ENCODE measurements at places on chromosomes 4 and X.

GRCh38 chr4:139789096-139789654, 123.6 kb downstream of the MGST2 start:
- DNase-seq = no peak

- DNase-seq = no peak
Measured at GRCh38 chr4:24096603-24097002, 206.8 kb upstream of the PPARGC1A start.

DNA sequence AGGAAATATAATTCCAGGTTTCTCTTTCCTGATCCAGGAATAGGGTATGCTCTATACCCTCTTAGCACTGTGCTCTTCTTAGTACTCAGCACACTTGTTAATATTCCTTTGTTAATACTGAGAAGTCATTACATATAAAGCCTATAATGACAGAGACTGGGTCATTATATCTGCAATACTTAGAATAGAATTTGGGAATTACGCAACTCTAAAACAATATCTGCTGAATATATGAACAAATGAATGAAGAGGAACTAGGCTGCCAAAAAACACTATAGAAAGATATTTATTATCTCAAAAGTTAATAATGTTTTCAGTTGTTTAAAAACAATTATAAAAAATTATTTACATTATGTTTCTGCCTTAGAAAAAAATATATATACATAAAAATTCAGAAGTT, 36.4 kb upstream of the ANKRD50 start:
- no peak for DNase-seq

DNA sequence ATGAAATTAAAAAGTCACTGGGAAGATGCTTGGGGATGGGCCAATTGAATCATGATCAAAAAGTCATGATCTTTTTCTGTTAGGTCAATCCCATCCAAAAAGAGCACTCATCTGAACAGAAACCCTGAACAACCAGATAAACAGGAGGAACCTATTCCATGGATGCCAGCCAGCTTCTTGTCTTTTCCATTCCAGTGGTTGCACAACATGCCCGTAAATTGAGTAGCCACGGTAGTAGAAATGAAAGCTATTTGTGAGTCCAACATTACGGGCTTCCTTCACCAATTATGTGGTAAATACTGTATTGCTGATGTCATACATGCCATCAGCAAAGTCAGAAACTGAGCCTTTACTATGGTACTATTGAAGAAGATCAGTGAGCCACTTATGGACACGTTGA, 982.4 kb upstream of the HS3ST1 start:
- no peak for DNase-seq

DNA sequence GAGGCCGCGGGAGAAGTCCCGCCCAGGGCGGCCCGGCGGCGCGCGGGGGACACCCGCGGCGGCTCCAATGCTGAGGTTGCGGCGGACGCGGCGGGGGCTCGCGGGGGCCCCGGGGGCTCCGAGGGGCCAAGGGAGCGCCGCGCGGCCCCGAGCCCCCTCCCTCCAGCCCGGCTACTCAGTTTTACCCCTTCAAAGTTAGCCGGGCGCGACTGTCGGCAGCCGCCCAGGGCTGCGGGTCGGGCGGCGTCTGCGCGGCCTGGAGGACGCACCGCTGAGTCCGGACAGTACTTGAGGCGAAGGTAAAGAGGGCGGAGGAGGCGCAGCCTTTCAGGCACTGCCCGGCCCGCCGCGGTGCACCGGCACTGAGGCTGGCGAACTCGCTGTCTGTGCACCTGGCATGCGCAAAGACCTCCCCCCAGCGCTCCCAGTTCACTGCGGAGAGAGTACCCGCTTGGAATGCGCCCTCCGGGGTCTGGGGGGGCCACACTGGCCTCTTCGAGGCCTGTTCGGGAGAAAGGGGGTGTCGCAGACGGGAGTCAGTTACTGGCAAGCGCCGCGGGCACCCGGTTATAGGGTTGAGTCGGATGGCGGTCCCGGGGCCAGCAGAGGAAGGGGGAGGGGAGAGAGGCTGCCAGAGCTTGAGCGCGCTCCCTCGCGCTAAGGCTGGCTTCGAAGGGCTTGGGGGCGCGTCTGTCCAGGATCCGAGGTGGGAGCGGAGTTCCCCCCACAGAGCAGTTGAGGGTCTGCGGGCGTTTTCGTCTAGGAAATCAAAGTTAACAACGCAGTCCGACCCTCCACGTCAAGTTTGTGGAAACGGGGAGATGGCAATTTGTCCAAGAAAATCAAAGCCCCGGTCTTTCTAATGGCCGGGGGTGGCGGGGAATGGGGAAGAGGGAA, 1.1 kb downstream of the PCDH19 start:
- peak; percentile 5 for DNase-seq

DNA sequence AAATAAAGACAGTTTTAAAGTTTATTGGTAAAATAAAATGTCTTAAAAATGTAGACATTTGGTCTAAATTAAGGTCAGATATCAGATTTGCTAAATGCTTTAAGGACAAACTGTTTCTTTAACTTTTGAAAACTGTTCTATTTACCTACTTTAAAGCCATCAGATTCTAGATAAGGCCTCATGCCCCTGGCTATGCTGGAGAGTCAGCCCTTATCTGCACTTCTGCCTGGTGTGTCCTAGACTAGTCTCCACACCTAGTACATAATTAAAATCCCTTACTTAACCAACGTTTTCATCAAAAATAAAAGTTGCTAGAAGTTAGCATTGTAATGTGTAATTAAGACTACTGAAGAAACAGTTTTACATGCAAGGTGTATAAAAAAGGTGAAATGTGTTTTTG, 25.6 kb downstream of the HSD17B11 start:
- DNase-seq = no peak

DNA sequence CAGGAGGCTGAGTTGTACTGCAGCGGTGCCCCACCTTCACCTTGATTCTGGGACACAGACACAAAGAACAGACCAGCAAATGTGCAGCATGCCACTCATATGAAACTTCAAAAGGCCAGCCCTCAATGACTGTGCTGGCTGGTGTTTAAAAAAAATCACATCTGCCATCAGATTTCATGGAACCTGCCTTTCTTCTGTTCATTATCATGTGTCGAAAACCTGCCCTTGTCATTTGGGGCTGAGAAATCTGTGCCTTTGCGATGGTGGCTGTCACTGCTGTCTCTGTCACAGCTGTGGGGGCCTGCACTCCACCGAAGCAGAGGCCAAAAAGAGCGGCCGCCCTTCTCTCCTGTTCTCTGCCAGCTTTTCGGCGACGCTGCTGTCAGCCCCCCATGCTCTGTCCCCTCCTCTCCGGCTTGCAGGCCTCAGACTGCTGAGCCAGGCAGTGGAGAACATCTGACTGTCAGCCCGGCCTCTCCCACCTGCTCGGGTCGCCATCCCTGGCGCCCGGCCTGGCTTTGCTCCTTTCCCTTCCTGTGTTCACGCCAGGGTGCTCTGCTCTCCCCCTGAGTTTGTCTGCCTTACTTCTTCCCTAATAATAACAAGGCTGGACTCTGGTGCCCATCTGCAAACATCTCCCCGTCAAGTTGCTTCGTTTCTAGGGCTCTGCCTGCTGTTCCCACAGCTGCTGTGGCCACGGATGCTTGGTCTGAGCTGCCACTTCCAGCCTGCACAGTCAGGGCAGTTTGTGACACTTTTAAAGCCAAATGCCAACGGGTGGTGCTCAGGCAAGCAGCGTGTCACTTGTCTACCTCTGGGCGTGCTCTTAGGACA, 355.2 kb downstream of the UNC5C start:
- DNase-seq = no peak

- DNase-seq = no peak
Measured at GRCh38 chr4:36054694-36055422, 189.5 kb downstream of the ARAP2 start.

DNA sequence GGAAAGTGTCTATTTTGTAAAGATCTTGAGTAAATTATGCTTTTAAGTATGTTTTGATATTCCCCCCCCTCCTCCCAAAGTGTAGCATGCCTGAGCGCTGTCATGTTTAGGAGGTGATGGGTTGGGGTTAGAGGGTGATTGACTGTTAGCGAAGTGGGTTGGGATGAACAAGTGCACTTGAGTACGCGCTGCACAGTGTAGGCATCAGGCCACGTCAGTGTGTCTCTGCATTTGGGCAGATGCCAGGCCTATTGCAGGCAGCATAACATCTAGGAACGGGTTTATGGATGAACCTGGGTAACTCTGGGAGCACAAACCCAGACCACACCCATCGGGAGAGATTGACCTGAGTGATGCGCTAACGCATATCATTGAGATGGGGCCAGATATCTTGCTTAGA, 111.2 kb downstream of the TBL1X start:
- no peak for DNase-seq

DNA sequence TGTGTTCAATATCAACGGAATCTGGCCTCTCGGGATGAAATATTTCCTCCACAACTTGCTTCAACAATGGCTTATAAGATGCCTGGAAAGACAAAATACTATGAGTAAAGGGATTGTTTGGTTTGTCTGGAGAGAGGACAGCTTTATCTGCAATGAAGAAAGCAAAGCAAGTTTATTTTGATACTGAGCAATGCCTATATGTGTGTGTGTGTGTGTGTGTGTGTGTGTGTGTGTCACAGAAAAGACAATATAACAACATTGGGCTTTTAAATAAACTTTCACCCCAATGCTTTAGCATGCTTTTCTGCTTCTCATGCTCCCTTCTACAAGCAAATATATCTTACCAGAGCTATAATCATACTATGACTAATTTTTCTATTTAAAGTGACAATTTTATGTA, 45.4 kb downstream of the RASL11B start:
- no peak for DNase-seq

DNA sequence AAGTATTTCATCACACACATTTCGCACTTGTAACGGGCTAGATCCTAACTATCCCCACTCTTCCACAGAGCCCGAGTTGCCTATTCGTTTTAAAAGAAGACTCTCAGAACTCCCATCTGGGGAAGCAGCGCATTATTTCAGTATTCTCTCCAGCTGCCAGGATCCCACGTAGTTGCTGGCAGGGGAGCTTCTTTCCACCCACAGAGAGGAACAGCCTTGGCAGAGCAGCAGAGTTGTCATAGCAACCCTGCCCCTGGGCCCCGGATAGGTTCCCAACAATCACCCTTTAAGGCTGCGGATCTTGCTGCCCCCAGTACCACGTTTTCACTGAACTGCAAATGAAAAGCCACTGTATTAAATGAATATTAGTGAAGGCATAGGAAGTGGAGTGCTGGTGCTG, 106.7 kb downstream of the GPM6A start:
- DNase-seq = no peak

GRCh38 chr4:55866290-55866907, 13.0 kb downstream of the EXOC1 start:
- DNase-seq = no peak

DNA sequence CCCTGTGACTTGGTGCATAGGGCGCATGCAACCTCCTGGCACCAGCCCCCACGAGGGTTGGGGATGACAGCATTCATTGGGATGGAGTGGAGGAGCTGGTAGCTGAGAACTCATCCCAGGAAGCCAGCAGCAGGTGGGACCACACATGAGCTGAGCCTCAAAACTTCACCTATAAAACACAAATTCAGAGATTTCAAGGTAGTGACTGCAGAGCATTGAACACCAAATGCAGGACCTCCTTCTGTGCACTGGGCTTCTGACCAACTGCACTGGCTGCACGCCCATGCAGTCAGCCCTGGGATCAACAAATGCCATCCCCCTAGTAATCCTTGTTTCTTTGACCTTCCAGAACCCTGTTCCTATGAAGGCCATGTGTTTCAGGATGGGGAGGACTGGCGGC, 197.8 kb downstream of the FRAS1 start:
- DNase-seq = no peak

- no peak for DNase-seq
Measured at GRCh38 chr4:139584013-139584412, 28.0 kb upstream of the SETD7 start.

GRCh38 chr4:98685225-98686042, 27.0 kb upstream of the TSPAN5 start:
- no peak for DNase-seq

GRCh38 chrX:96140796-96141195, 543.8 kb upstream of the DIAPH2 start:
- no peak for DNase-seq

DNA sequence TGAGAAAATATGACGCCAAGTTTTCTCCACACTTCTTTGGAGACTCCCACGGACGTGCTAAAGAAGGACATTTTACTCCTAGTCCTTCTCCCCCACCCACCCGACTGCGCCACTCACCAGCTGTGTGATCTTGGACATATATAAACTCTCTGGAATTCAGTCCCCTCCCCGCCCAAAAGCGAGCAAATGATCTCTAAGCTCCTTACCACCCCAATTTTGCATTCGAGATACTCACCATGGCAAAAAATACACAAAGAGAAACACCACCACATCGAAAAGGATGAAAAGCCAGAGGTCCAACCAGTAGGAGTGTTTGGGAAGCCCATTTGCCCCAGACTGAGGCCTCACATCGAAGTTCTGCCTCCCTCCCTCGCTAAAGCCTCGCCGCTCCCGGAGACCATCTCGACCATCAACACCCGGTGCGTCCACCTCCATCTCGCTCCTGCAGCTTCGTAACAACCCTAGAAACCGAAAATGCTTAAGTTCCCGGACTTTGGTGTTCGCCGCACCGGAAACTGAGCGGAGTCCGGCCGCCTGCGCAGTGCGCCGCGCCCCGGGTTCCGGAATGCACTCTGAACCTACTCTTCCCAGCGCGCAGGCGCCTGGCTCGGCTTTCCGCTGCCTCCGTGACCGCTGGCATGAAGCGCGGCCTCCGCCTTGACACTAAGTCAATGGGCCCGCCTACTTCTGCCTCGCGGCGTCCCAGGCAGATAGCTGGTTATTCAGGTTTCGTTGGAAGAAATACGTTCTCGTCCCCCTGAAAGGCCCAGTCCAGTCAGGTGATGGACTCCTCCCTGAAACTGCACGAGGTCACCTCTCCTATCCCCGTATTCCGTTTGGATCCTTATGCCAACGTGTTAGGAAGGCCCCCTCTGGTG, 21.6 kb downstream of the FABP2 start:
- no peak for DNase-seq

DNA sequence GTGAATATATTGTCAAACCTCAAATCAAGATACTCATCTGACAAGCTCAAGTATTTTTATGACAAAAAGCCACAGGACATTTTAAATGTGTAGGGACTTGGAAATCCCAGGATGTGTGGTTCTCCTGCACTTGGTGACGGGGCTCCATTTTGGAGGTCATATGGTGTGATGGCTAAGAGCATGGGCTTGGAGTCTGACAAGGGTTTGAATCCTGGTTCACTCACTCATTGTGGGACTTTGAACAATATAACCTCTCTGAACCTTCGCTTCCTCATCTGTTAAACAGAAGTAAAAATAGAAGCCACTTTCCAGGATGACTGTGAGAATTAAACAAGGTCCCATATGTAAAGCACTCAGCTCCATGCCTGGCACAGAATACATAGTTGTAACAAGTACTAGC, 99.6 kb downstream of the SMIM20 start:
- no peak for DNase-seq

- no peak for DNase-seq
Measured at GRCh38 chrX:2828959-2829411, 255 bp downstream of the GYG2 start.

- no peak for DNase-seq
Measured at GRCh38 chr4:88792268-88792781, 94.7 kb upstream of the NAP1L5 start.

GRCh38 chrX:57977992-57978391, 67.7 kb upstream of the ZXDA start:
- peak; percentile 6 for DNase-seq

GRCh38 chr4:56990109-56990905, 11.6 kb downstream of the POLR2B start:
- no peak for DNase-seq
